ENCODE measurements at places on chromosomes 6 and 20. TPM values are rescaled to one million over a fixed set of nuclear protein-coding genes. Genes with fewer than 3 reads are reported as not detected.

The PAX1 gene
- total RNA-seq: not detected

- H3K4me1 ChIP-seq: 0 out of 2 replicates have a peak, but pooled peaks cover 5% of the 10 kb centered on the region
- no peak overlapping the region for H3K4me3 ChIP-seq
- no peaks in the 10 kb centered on the region for H3K27me3 ChIP-seq
- no peak for DNase-seq
Observed at GRCh38 chr6:166379800-166380199, 2.9 kb downstream of the MPC1 start.

- no peaks in the 10 kb centered on the region for H3K4me1 ChIP-seq
- no peaks in the 10 kb centered on the region for H3K36me3 ChIP-seq
- H3K4me3 ChIP-seq: no peak overlapping the region
- DNase-seq: no peak
- no peaks in the 10 kb centered on the region for H3K27me3 ChIP-seq
- no peak overlapping the region for H3K27ac ChIP-seq
Observed at GRCh38 chr6:143093290-143093689, 32.6 kb downstream of the AIG1 start.

- H3K4me3 ChIP-seq: peak within 1 kb of the TSS; percentile 76
- H3K27me3 ChIP-seq: no peaks in the 10 kb centered on the region
Observed at GRCh38 chr20:37345339-37346235, at the start of gene SRC. Gene SRC, plus strand, starts transcription at chr20:37346140. Its CDS starts 38,014 bp downstream, at chr20:37384154.

DNA sequence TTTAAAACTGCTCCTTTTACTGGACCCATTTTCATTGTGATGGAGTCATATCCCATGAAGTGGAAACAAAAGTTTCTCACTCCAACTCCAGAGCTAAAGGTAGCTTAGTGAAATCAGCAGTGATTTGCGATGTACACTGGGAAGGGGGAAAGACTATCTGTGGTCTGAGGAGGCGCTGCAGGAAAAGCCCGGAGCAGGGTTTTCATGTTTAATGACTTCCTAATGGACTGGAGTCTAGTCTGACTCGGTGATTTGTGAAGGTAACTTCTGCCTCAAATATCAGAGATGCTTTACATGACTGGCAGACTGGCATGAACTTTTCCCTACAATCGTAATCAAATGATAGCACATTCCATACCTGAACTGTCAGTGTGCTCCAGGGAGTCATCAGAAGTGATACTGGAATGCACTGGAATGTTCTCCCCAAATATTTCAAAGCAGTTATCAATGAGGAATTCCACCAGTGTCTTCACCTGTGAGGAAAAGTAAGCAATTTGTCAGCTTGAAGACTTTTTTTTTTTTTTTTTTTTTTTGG lies 7.0 kb downstream of the TAGAP start:
- H3K27me3 ChIP-seq: no peaks in the 10 kb centered on the region
- no peak overlapping the region for H3K27ac ChIP-seq
- no peaks in the 10 kb centered on the region for H3K36me3 ChIP-seq
- H3K4me3 ChIP-seq: no peak overlapping the region

GRCh38 chr6:72984981-72985665 lies 240.2 kb downstream of the KHDC1L start:
- no peaks in the 10 kb centered on the region for H3K4me1 ChIP-seq
- no peaks in the 10 kb centered on the region for H3K36me3 ChIP-seq
- no peak overlapping the region for H3K27ac ChIP-seq
- DNase-seq: no peak
- H3K27me3 ChIP-seq: no peaks in the 10 kb centered on the region

The PRRT1 gene
- total RNA-seq: 12.6 TPM

GRCh38 chr6:90005048-90005827 lies 111.0 kb downstream of the GJA10 start:
- peaks cover 31% of the 10 kb centered on the region for H3K4me1 ChIP-seq
- no peak for DNase-seq
- no peak overlapping the region for H3K27ac ChIP-seq
- H3K27me3 ChIP-seq: no peaks in the 10 kb centered on the region
- no peak overlapping the region for H3K4me3 ChIP-seq

GRCh38 chr6:110590821-110591351 lies 114.5 kb upstream of the SLC22A16 start:
- H3K4me3 ChIP-seq: no peak overlapping the region
- no peaks in the 10 kb centered on the region for H3K4me1 ChIP-seq
- no peaks in the 10 kb centered on the region for H3K27me3 ChIP-seq
- H3K27ac ChIP-seq: no peak overlapping the region
- no peaks in the 10 kb centered on the region for H3K36me3 ChIP-seq

The DEFB132 gene
- total RNA-seq: not detected

GRCh38 chr6:170533792-170534191 lies 19.3 kb downstream of the PSMB1 start:
- H3K4me1 ChIP-seq: no peaks in the 10 kb centered on the region
- H3K36me3 ChIP-seq: peaks cover 34% of the 10 kb centered on the region
- H3K27ac ChIP-seq: no peak overlapping the region
- H3K27me3 ChIP-seq: no peaks in the 10 kb centered on the region

GRCh38 chr20:48904566-48905296 lies 16.8 kb upstream of the ARFGEF2 start:
- H3K27me3 ChIP-seq: no peaks in the 10 kb centered on the region
- H3K36me3 ChIP-seq: no peaks in the 10 kb centered on the region
- peaks cover 23% of the 10 kb centered on the region for H3K4me1 ChIP-seq
- H3K4me3 ChIP-seq: no peak overlapping the region
- no peak overlapping the region for H3K27ac ChIP-seq

DNA sequence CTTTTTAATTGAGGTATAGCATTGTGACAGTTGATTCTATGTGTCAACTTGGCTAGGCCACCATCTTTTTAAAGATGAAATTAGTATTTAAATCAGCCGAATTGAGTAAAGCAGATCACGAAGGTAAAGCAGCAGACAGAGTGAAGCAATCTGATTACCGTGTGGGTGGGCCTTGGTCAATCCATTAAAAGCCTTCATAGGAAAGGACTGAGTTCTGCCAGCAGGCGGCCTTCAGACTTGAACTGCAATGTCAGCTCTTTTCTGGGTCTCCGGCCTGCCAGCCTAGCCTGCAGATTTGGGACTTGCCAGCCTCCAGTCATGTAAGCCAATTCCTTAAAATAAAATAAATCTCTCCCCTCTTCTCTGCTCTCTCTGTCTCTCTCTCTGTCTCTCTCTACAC lies 22.4 kb upstream of the TGM2 start:
- peaks cover 64% of the 10 kb centered on the region for H3K4me1 ChIP-seq
- H3K27ac ChIP-seq: peak overlapping the region; percentile 86
- H3K36me3 ChIP-seq: no peaks in the 10 kb centered on the region

GRCh38 chr6:112539355-112539754 lies 192.2 kb downstream of the RFPL4B start:
- peak; percentile 28 for DNase-seq
- no peaks in the 10 kb centered on the region for H3K4me1 ChIP-seq
- no peaks in the 10 kb centered on the region for H3K27me3 ChIP-seq
- H3K4me3 ChIP-seq: no peak overlapping the region
- no peaks in the 10 kb centered on the region for H3K36me3 ChIP-seq
- H3K27ac ChIP-seq: no peak overlapping the region

DNA sequence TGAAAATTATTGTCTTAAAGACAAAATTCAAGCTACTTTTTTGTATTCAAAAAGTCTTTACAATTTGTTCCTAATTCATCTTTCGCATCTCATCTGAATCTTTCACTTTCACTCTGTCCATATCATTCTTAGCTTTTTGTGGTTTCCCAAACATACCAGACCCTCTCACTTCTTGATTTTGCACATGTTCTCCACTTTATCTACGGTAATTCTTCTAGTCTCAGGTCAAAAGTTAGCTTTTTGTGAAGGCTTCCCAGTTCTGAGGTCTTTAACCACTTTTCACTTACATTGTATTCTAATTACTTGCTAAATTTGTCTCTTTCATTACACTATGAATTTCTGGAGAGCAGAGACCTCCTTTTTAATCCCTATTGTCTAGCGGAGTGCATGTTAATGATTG lies 34.6 kb upstream of the EPHA7 start:
- H3K27ac ChIP-seq: no peak overlapping the region
- no peak for DNase-seq
- H3K4me3 ChIP-seq: no peak overlapping the region
- no peaks in the 10 kb centered on the region for H3K4me1 ChIP-seq
- H3K27me3 ChIP-seq: no peaks in the 10 kb centered on the region
- no peaks in the 10 kb centered on the region for H3K36me3 ChIP-seq

DNA sequence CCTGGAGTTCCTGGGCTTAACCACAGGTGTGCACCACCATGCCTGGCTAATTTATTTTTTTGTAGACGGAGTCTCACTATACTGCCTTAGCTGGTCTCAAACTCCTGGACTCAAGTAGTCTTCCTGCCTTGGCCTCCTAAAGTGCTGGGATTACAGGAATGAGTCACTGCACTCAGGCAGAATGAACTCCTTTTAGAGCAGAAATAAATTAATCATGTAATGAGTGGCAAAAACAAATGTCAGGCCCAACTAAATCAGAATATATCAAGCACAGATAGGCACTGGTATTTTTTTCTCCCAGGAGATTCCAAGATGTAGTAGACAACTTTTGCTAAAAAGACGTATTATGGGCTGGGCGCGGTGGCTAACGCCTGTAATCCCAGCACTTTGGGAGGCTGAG lies 2.6 kb downstream of the RPS10 start:
- peaks cover 58% of the 10 kb centered on the region for H3K36me3 ChIP-seq
- peak overlapping the region; percentile 4 for H3K4me3 ChIP-seq
- H3K27me3 ChIP-seq: no peaks in the 10 kb centered on the region

The RBPJL gene
- total RNA-seq: not detected

- H3K27ac ChIP-seq: no peak overlapping the region
- H3K27me3 ChIP-seq: no peaks in the 10 kb centered on the region
- no peak overlapping the region for H3K4me3 ChIP-seq
- H3K36me3 ChIP-seq: peaks cover 12% of the 10 kb centered on the region
Observed at GRCh38 chr20:50130356-50130723, 17.4 kb upstream of the UBE2V1 start.

DNA sequence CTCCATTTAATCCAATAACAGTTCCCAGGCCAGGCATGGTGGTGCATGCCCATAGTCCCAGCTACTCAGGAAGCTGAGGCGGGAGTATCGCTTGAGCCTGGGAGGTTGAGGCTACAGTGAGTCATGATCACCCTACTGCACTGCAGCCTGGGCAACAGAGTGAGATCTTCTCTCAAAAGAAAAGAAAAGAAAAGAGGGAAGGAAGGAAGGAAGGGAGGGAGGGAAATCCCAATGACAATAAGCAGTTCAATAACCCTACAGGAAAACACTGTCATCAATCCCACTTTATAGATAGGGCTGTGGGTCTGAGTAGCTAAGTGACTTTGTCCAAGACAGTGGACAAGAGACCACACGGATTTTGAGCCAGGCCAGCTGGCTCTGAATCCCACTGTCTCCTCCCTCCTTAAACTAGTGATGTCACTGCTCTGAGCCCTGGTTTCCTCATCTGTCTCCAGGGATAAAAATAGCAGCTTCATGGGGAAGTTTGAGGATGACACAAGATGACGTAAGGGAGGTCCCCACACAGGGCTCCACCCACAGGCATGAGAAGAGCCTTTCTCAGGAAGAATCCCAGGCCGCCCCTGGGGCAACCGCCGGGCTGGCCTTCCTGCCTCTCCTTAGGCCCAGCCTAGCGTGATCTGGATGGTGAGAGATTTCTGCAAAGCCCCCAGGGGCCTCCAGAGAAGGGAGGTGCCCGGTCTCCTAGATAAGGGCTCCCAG lies 7.2 kb upstream of the TRIB3 start:
- no peak overlapping the region for H3K4me3 ChIP-seq
- peak; percentile 60 for DNase-seq
- H3K27ac ChIP-seq: peak overlapping the region; percentile 96
- peaks cover 98% of the 10 kb centered on the region for H3K4me1 ChIP-seq
- H3K36me3 ChIP-seq: no peaks in the 10 kb centered on the region
- no peaks in the 10 kb centered on the region for H3K27me3 ChIP-seq

The NCOA6 gene
- 35.1 TPM for total RNA-seq

DNA sequence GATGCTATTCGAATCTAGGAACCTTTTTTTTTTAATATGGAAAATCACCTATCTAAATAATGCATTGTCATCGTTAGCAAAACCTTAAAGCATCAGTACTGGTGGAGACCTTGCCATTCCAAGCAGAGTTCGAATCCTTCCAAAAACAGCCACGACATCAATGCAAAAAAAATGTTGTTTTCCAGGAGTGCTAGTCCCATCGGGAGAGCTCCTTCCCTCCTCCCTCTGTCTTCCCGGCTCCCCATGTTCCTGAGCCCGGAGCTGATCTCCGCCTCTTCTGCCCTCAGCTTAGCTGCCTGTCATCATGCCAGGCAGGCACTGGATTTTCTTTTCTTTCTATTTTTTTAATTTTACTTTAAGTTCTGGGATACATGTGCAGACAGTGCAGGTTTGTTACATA lies 153.6 kb upstream of the QKI start:
- no peak overlapping the region for H3K4me3 ChIP-seq
- no peaks in the 10 kb centered on the region for H3K36me3 ChIP-seq
- H3K27me3 ChIP-seq: no peaks in the 10 kb centered on the region
- DNase-seq: no peak
- peaks cover 9% of the 10 kb centered on the region for H3K4me1 ChIP-seq

The DLL1 gene
- total RNA-seq: not detected

- DNase-seq: no peak
- 0 out of 2 replicates have a peak, but pooled peaks cover 11% of the 10 kb centered on the region for H3K27me3 ChIP-seq
- no peaks in the 10 kb centered on the region for H3K4me1 ChIP-seq
- no peaks in the 10 kb centered on the region for H3K36me3 ChIP-seq
- H3K27ac ChIP-seq: no peak overlapping the region
- no peak overlapping the region for H3K4me3 ChIP-seq
Observed at GRCh38 chr20:39974966-39975501, 714.0 kb downstream of the MAFB start.

- DNase-seq: no peak
- no peak overlapping the region for H3K4me3 ChIP-seq
- no peak overlapping the region for H3K27ac ChIP-seq
- no peaks in the 10 kb centered on the region for H3K36me3 ChIP-seq
- H3K4me1 ChIP-seq: 0 out of 2 replicates have a peak, but pooled peaks cover 7% of the 10 kb centered on the region
- no peaks in the 10 kb centered on the region for H3K27me3 ChIP-seq
Observed at GRCh38 chr6:127475135-127475822, 16.1 kb upstream of the KIAA0408 start.

GRCh38 chr6:167449094-167449861 lies 124.4 kb downstream of the TTLL2 start:
- no peaks in the 10 kb centered on the region for H3K36me3 ChIP-seq
- no peak overlapping the region for H3K27ac ChIP-seq
- DNase-seq: no peak
- H3K4me3 ChIP-seq: no peak overlapping the region
- H3K4me1 ChIP-seq: no peaks in the 10 kb centered on the region

DNA sequence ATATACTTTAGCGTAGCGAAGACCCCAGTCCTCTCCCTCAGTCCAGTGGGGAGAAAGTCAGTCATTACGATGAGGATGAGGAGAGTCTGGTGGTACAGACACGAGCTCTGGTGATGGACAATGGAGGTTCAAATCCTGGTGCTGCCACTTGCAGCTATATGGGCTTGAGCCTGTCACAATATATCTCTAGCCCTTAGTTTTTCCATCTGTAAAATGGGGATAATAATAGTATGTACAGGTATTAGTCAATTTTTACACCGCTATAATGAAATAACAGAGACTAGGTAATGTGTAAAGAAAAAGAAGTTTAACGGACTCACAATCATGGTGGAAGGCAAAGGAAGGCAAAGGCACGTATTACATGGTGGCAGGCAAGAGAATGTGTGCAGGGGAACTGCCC lies 237.9 kb downstream of the BCAS1 start:
- H3K36me3 ChIP-seq: no peaks in the 10 kb centered on the region
- H3K4me3 ChIP-seq: no peak overlapping the region
- H3K4me1 ChIP-seq: peaks cover 48% of the 10 kb centered on the region
- DNase-seq: no peak
- no peaks in the 10 kb centered on the region for H3K27me3 ChIP-seq
- no peak overlapping the region for H3K27ac ChIP-seq

The LY6G6C gene
- total RNA-seq: 1.2 TPM

GRCh38 chr20:36784900-36785299 lies 11.3 kb upstream of the DSN1 start:
- no peaks in the 10 kb centered on the region for H3K4me1 ChIP-seq
- H3K27me3 ChIP-seq: no peaks in the 10 kb centered on the region
- no peak for DNase-seq
- H3K4me3 ChIP-seq: no peak overlapping the region
- no peaks in the 10 kb centered on the region for H3K36me3 ChIP-seq

All from PC-9 (cell line).